ENCODE measurements at places on chromosomes 16 and 17.

- no peak for DNase-seq
Measured at GRCh38 chr16:68362947-68363657, 52.3 kb downstream of the PRMT7 start.

GRCh38 chr17:82817947-82818346, 21.9 kb downstream of the ZNF750 start:
- no peak for DNase-seq

GRCh38 chr16:85018529-85019236, 7.3 kb upstream of the ZDHHC7 start:
- no peak for DNase-seq

- no peak for DNase-seq
Measured at GRCh38 chr16:67015313-67015731, 13.6 kb upstream of the CBFB start.

GRCh38 chr17:61462719-61463315, 10.6 kb downstream of the TBX4 start:
- no peak for DNase-seq

- no peak for DNase-seq
Measured at GRCh38 chr17:59234631-59235030, 14.3 kb downstream of the GDPD1 start.

DNA sequence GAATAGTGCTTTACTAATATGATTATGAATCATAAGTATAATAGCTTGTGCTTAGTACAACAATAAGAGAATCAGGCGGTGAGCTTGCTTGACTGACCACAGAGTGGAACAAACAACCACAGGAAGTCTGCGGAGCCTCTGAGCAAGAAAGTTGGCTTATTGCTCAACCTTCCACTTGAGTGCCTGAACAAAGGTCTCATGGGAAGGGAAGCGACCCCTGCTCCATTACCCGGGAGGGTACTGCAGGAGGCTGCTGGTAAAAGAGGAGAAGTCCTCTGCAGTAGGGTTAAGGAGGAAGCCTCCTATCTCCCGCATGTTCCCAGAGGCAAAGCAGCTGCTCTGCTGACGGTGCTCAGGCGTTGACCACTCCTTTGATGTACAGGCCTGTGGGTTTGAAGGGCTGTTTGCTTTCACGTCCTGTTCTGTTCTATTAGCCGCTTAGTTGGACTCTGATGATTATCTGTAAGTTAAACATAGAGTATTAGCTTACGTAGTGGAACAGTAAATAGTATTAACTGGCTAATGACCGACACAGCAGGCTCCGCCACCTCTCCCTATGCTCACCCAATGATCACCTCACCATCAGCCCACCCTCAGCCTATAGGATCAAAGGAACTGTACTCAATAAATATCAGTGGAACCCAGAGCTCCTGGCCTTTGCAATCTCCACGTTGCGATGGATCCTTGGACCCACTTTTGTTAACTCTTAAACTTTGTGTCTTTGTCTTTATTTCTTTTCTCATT, 17.5 kb downstream of the ALOX15B start:
- DNase-seq: no peak

DNA sequence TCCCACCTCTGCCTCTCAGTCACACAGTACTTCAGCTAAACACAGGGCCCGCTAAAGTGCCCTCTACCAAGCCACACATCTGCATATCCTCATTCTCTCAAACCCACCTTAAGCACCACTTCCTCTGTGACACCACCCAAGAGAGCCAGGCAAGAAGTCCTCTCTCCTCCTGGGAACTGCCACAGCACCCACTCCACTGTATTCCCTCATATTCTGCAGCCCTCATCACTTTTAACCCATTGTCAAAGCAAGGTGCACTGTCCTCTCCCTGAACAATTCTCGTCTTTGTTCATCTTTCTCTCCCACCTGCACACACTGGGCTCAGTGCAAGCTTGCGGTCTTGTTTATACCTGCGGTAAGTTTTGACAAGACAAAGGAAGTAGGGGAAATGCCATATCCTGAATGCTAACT, 13.6 kb downstream of the CHD9 start:
- DNase-seq: no peak

- no peak for DNase-seq
Measured at GRCh38 chr17:273981-274832, 78.4 kb downstream of the RPH3AL start.

DNA sequence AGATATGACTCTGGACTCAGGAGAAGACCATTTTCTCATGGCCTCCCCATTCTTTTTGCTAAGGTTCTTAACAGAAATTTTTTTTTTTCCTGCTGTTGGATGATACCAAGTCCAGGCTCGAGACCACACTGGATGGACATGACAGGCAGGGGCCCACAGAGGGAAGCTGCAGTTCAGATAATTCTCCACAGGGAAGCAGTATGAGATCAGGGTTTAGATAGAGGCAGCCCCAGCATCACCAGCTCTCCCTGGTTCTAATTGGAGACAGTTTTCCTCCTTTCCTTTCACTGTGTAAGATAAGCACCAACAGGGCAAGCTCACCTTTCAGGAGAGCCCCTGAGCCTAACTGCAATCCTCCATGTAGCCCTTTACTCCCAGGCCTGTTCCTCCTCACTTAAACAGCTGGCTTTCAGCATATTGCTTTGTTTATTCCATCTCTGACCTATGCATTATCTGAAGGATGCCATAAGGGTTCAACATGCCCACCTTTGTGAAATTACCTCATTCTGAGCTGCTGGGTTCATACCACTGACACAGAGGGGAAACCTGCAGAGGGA, 108.1 kb downstream of the SNX11 start:
- DNase-seq: no peak

GRCh38 chr17:44095647-44096496, 25.3 kb downstream of the G6PC3 start:
- DNase-seq: no peak

- DNase-seq: no peak
Measured at GRCh38 chr16:4381072-4381934, 9.7 kb downstream of the VASN start.

GRCh38 chr16:78597809-78598570, 498.5 kb downstream of the WWOX start:
- no peak for DNase-seq

- no peak for DNase-seq
Measured at GRCh38 chr17:31224366-31224765, 72.7 kb downstream of the OMG start.

DNA sequence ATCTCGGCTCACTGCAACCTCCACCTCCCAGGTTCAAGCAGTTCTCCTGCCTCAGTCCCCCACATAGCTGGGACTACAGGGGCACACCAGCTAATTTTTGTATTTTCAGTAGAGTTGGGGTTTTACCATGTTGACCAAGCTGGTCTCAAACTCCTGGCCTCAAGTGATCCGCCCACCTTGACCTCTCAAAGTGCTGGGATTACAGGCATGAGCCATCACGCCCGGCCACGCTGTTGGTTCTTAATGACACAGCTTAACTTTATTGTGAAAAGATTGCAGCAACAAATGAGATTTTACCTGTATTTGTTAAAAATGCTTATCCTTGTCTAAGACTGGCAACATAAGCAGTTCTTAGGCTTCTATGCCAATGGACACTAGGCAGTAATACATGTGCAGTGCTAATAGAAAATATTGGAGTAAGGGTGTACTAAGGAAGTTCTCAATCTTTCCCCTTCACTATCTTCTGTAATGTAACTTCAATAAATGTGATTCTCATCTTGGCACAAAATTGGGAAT, 2.9 kb downstream of the UBB start:
- no peak for DNase-seq

Measured in activated CD8-positive, alpha-beta memory T cell treated with anti-CD3 and anti-CD28 coated beads for 1 hour (primary cell).